Psoas muscle (tissue), 8 donors: ENCODE measurements at places on chromosomes 5 and 9. TPM values are rescaled to one million over a fixed set of nuclear protein-coding genes. Genes with fewer than 3 reads are reported as not detected.

LPCAT1 gene
- total RNA-seq = 6.2 TPM

- no peak for DNase-seq
Observed at GRCh38 chr5:124439609-124440008, 306.8 kb downstream of the ZNF608 start.

DNA sequence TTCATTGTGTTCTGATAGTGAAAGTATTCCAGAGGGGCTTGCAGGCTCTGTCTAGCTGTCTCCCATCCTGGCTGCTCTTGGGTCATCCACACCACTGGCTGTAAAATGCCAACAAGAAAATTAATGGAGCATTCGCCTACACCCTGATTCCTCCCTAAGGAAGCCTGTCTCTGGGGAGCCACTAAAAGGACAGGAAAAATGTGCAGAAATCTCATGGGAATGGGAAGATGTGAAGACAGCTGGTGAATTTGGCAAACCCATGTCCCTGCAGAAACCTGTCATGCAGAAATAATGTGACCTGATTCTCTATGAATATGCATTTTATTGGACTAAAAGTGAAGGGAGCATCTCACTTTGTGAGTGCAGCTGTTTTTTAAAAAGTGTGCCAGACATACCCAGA, 265.6 kb downstream of the TUSC1 start:
- DNase-seq = no peak

- DNase-seq = no peak
Observed at GRCh38 chr9:110248361-110248760, 7.9 kb downstream of the TXN start.

GRCh38 chr9:134168757-134169550, 4.6 kb upstream of the RNU6ATAC start:
- no peak for DNase-seq

DNA sequence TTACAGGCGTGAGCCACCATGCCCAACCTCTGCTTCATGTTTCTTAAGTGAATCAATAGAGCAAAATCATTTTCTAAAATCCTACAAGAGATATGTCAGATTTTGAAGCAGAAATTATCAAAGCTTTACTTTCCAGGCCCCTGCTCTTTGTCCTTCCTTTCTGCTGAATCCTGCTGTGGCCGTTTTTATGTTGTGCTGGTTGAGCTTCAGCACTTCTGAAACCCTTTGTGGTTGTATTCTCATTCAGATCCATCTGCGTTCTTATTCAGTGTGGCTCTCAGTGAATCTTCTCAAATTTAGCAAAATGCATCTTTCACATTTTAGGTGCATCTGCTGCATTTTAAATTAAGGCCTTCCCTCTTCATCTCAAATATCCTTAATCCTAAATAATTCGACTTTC, 26.0 kb downstream of the JMY start:
- no peak for DNase-seq
